ENCODE measurements at places on chromosomes 16 and 17.

DNA sequence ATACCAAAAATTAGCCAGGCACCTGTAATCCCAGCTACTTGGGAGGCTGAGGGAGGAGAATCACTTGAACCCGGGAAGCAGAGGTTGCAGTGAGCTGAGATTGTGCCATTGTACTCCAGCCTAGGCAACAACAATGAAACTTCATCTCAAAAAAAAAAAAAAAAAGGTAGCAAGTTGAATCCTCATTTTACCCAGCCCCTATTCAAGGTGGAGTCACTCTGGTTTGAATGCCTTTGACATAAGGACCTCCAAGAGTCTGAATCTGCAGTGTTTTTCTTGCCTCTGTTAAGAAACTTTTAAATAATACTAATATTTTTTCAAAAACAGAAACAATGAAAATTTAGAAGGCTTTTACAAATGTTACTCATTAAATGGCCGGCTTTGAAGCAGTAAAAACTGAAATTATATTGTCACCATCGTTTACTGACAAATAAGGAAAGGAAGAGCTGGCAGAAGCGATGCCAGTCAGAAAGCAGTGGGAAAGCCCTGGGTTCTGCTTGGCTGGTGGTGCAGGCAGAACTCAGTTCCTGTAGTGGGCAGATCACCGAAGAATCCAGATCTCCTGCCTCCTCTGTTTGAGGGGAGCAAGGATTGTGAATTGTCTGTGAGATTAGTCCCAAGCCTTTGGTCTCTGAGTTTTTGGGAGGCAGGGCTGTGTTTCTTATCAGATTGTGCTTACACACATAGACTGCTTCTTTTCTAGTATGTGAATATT, 99.7 kb upstream of the HAS3 start:
- no peak for DNase-seq

DNA sequence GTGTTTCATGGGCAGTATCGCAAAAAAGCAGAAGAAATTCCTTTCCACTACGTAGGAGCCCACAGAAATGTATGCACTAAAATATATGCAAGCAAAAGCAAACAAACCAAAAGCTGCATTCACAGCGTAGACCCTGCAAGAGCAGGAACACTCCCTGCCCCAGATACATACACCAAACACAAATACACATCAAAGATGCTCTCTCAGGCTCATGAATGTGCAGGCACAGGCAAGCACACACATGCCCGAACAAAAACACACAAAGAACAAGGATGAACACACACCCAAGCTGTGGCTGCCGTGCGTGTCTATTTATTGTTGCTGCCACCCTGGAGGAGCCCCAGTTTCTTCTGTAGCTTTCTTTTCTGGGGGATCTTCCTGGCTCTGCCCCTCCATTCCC, 1.7 kb downstream of the NUPR1 start:
- no peak for DNase-seq

DNA sequence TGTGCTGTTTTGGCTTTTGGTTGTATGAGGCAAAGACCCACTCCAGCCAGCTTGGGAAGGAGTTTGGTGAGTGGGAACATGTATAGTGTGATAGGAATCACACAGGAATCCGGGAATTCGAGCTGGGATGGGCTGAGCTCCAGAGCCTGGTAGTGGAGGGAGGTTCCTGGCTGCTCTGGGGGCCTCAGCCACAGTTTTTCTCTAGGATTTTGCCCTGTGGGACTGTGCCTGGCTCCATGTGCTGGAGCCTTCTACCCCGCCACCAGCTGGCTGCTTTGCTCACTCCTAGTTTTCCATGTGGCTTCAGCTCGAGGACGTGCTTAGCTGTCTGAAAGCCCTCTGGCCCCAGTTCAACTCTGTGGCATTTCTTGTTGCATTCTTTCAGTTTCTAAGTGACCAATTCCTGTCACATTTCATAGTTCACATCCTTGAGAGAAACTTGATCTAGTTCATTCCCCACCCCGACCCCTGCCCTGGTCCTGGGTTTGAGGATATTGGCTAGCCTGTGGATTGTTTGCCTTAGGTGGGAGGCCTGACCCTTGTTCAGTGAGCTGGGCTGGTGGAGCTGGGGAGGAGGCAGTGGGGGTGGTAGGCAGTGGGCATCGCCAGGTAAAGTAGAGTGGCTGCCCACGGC, 5.0 kb downstream of the SEC14L1 start:
- DNase-seq = peak; percentile 44

DNA sequence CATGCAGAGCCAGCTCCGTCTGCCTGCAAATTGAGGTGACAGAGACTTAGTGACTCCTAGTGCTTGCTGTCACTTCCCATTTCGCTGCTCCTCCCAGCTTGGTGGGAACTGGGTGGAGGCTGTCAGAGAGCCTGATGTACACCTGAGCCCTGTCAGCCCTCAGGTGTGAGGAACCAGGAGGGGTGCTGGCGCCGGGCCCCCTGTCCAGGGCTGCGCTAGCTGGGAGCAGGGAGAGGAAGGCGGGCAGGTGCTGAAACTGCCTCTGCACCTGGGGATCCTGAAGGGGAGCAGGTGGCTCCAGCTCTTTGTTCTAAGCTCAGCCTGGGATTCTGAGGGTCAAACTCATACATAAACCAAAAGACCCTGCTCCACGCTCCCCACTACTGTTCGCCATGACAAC, 10.8 kb upstream of the WSCD1 start:
- no peak for DNase-seq

GRCh38 chr16:56047307-56048234, 143.7 kb upstream of the GNAO1 start:
- DNase-seq = no peak

- no peak for DNase-seq
Observed at GRCh38 chr16:86625821-86626220, 47.5 kb downstream of the FOXL1 start.

DNA sequence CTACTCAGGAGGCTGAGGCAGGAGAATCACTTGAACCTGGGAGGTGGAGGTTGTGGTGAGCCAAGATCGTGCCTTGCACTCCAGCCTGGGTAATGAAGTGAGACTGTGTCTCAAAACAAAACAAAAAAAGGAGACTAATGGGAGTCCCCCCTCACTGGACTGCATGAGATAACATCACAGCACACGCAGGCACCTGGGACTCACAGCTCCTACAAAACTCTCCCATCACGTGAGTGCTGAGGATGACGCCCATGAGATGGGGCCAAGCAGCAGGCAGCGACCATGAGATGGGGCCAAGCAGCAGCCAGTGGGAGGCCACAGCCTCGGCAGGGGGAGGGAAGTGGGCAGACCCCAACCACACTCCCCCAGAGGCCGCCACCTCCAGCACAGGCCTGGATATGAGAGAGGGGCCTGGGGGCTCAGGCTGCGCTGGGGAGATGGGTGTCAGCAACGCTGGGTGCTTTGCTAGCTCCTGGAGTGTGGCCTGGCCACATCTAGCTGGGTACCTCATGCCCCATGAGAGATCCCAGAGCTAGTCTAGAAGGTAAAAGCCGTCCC, 15.4 kb downstream of the DNAAF8 start:
- DNase-seq = no peak

DNA sequence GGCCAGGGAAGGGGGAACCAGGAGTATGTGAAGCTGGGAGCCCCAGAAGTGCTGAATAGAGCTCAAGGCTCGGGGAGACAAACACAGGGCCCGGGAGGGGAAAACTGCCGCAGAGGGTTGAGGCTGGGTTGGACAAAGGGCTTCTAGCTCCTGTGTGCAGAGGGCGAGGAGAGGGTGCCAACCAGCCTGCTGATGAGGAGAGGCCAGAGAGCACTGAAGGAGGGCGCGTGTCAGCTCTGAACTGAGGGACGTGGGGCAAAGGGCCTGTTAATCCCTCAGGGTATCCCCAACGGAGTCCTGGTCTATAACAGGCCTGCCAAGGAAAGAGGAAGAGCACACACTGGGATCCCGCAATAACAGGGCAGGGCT, 151.3 kb downstream of the C16orf78 start:
- DNase-seq = no peak

All from NCI-H446 (cell line).